CD4-positive, alpha-beta T cell (primary cell): ENCODE measurements at places on chromosomes 5 and 9. TPM values are rescaled to one million over a fixed set of nuclear protein-coding genes. Genes with fewer than 3 reads are reported as not detected.
A peak's percentile ranks its signal among the peaks of the same experiment; 100 is the strongest.

- no peak for DNase-seq
Observed at GRCh38 chr9:72623156-72623555, 101.7 kb downstream of the TMC1 start.

GRCh38 chr9:89077519-89077918, 86.3 kb downstream of the S1PR3 start:
- no peak for DNase-seq

DNA sequence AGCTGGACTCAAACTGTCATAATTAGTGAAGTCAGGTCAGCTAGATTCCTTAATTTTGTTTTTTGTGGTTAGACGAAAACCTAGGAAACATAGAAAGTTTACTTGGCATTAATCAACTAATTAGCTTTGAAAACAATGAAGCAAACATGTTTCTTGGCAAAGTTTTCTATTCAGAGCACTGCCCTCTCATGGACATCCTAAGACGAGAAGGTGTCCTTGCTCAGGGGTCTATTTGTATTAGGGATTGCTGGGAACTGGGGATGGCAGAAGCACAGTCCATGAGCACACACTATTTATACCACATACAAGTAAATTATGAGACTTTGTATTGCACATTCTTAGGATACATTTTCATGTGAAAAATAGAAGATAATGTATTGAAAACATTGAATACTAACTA, 49.7 kb downstream of the POC5 start:
- no peak for DNase-seq

- DNase-seq, result no peak
Observed at GRCh38 chr5:88818296-88818695, 64.7 kb downstream of the MEF2C start.

DNA sequence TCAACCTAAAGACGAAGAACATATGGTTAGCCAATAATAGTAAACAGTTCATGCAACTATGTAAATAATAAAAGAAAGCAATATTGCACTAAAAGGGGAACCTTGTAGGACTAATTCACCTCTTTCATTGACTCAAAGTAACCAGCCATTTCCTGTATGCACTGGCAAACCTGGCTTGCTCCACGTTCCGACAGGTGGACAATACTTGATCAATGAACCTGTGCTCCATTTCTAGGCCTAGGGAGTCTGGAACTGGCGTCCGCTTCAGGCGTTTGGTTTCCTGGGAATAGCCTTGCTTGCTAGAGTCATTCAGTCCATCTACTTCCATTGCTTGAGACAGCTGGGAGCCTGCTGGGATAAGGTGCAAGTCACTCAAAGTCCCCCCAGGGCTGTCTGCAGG, 41.6 kb downstream of the PTAR1 start:
- DNase-seq, result no peak

DNA sequence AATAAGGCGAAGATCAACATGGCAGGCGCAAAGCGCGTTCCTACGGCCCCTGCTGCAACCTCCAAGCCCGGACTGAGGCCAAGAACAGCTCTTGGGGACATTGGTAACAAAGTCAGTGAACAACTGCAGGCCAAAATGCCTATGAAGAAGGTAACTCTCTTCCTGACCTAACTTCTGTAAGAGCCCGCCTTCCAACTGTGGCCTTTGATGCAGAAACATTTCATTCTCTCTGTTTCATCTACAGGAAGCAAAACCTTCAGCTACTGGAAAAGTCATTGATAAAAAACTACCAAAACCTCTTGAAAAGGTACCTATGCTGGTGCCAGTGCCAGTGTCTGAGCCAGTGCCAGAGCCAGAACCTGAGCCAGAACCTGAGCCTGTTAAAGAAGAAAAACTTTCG, 979 bp downstream of the CCNB1 start:
- DNase-seq, result no peak

- DNase-seq, result no peak
Observed at GRCh38 chr5:58543723-58544122, 39.2 kb upstream of the RAB3C start.

DNA sequence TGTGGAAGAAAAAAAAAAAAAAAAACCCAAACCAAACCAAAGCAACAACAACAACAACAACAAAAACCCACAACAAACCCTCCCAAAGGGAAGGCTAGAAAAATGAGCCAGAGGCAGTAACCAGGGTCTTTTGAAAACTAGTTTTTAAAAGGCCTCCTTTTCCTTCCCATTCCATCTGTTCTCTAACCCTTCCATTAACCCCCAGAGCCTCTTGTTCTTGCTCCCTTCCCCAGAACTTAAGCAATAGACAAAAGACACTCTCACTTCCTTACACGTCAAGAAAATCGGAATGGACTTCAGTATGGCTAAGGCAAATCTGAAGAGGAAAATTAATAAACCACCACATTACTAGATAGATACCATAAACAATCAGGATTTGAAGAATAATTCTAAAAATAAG, 292.8 kb downstream of the ARL15 start:
- no peak for DNase-seq

DNA sequence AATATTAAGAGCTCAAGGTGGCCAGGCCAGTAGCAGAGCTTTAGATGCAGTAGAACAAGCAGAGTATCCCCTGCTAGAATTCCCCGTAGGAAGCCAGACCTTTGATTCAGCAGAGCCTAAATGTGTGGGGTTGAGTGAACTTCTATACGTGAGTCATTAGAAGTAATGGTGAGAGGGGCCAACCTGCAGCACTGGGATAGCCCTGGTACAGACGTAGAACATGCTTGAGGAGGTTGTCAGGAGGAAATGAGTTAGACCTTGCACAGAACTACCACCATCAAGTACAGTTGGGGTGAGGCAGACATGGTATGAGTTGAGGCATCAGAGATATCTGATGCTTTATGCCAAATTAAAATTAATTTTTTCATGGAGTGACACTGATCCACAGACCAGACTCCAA, 42.0 kb downstream of the PDCD1LG2 start:
- no peak for DNase-seq

GRCh38 chr5:91178461-91178860, 204.7 kb downstream of the ARRDC3 start:
- no peak for DNase-seq

DNA sequence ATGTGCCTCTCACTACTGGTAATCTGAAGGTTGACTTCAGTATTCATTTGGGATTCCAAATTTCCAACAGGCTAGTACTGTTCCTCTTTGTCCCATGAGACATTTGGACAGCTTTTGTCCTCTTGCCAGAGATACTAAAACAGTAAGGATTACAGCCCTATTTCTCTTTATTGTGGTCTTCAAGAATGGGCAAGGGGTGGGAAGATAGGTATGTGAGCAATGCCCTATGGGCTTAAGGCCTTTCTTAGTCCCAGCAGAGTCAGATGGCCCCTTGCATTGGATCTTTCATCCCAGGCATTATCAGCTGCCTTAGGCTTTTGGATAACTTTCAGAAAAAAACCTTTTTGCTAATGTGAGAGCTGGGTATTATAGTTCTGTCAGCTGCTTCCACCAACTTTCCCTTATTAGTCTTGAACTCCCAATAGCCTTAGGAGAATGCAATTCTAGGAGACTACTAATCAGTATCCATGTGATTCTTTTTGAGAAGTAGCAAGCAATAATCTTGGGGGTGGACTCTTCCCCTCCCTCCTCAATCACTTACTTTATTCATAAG, 361.1 kb upstream of the NUDT12 start:
- no peak for DNase-seq

- peak; percentile 51 for DNase-seq
Observed at GRCh38 chr5:176653401-176654385, 6.4 kb downstream of the TSPAN17 start.

DNA sequence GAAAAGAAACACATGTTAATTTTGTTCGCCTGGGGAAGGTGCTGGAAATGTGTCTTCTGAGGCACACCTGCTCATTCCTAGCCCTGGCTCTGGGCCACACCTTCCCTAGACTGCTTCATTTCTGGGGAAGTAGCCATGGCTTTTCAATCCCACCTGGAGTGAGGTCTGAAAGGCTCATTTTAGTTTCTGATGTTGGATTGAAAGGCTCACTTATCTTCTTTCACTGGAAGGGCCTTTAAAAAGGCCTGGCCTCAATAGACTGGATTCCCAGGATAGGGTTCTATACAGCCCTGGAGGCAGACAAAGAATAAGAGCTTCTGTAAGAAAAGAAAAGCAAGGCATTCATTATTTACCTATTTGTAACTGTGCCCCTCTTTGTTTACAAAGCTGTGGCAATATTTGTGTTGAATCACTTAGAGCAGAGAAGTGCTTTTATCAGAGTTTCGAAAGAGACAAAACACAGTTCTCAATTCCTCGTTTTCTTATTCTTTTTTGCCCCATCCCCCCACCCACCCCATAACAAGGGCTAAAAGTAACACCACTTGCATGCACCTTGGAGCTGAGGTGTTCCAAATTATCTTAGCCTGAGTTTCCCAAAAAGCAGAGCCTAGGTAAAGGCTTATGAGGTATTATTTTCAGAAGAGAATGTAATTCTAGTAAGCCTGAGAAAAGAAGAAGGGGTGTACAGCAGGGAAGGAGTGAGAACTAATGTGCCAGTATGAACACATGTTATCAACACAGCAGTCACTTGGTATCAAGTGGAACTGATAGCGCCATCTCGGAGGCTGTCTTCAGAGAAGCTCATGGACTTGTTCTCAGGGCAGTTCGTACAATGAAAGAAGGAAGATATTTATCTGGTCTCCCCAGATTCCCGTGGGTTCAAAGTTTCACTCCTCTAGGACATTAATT, 413.1 kb downstream of the KCTD16 start:
- DNase-seq, result no peak

- DNase-seq, result no peak
Observed at GRCh38 chr5:103587185-103587748, 24.7 kb upstream of the NUDT12 start.

DNA sequence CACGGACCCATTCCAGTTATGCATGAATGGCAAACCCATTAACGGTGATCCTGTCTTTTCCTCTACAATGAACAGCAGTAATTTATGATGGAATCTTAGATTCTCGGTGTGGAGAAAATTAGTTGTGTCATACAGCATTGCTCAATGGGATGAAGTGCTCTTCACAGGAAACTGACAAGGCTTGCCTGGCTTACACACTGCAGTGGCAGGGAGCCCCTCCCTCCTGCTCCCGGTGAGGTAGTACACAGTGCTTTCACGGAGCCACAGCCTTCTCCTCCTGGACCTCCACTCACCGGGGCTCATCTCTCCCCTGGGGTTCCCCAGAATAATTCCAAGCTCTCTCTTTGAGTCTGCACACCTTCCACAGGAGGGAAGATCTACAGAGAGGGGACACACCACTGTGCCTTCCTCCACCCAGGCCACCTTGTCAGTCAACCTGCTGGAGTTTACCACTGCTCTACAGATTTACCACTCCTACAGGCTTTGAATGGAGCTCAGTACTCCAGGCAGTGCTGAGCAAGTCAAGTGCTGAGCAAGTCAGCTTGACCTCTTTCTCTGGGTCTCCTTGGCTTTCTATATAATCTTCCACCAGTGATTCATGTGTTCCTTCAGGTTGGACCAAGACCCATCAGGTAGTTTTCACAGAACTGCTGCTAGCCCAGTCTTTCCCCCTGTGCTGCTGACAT, 59.1 kb upstream of the TBC1D2 start:
- DNase-seq, result no peak

DNA sequence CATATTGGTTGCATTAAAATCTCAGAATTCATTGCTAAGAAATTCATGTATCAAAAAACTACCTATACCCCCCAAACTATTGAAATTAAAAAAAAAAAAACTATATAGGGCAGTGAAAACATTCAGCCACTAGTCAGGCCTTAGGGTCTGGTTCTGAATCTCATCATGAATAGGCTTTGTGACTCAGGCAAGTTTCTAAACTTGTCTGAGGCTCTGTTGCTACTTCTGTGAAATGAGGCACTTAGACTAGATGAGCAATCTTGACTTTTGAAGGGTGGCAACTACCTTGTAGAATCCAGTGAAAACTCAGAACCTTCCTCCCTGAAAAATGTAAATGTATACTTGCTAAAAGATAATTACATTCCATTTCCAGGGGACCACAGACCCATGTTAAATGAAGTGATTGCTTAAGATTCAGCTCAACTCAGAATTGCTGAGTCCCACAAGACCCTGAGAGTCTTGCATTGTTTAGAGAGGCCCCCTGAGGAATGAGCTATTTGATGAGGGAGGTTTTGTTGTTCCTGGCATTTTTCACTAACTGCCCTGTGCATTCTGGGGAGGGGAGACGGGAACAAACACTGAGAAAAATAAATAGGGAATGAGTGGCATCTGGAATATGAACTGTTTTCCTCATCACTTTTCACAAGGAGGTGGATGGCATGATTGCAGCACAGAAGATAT, 29.5 kb downstream of the RAI14 start:
- DNase-seq, result no peak

- no peak for DNase-seq
Observed at GRCh38 chr5:107542831-107543231, 127.9 kb downstream of the EFNA5 start.

DNA sequence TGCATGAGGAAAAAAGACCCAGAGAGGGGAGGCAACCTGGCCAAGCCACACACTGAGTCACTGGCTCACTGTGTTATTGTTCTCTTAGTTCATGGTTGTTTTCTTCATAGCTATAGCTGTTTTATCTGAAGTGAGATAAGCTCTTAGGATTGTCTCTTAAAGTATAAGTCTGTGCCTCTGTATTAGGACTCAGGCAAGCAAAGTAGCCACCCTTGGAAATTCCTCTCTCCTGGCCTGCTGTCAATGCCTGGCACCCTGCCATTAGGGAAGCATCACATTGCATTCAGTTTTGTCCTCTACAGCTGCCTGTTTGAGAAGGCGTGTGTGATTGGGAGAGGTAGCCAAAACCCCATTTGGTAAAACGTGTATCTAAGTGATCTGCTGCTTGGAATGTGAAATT, 147.4 kb upstream of the GLRA1 start:
- no peak for DNase-seq

DNA sequence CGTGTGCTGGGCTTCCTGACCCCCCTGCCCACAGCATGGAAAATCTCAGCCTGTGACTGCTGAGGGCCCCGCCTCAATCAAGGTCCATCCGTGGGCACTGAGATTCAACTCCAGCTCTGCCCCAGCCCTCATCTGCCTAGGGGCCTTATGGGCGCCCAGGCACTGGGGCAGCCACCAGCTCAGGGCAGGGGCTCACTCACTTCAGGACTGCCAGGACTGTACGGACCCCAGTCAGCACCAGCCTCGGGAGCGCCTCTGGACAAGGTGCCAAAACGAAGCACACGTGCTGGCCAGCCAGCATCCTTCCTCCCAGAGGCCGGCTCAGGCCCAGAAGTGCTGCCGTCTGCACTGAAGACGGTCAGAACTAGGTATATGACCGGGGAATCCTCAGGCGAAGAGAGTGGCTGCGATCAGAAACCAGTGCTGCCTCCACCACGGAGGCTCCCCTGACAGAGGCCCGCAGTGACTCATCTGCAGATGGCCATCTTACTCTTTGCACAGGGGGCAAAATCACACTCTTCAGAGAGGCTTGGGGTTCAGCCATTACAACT, 19.6 kb downstream of the CLPTM1L start:
- no peak for DNase-seq

- DNase-seq, result no peak
Observed at GRCh38 chr5:73913971-73914370, 288.0 kb downstream of the ARHGEF28 start.

The TICAM2 gene
- 0.30 TPM for total RNA-seq

The FAM153A gene
- 106 TPM for total RNA-seq

The LHX2 gene
- not detected for total RNA-seq

The AK8 gene
- total RNA-seq, result not detected

The SLC6A18 gene
- not detected for total RNA-seq

The FBLL1 gene
- total RNA-seq, result not detected

The PRSS3 gene
- not detected for total RNA-seq

The SLC34A1 gene
- not detected for total RNA-seq

The CCNH gene
- total RNA-seq, result 309 TPM

The PCDHB15 gene
- total RNA-seq, result not detected
